ENCODE measurements at places on chromosomes 7 and 10.

- no peak for DNase-seq
Measured at GRCh38 chr7:11623093-11623678, 208.8 kb downstream of the THSD7A start.

DNA sequence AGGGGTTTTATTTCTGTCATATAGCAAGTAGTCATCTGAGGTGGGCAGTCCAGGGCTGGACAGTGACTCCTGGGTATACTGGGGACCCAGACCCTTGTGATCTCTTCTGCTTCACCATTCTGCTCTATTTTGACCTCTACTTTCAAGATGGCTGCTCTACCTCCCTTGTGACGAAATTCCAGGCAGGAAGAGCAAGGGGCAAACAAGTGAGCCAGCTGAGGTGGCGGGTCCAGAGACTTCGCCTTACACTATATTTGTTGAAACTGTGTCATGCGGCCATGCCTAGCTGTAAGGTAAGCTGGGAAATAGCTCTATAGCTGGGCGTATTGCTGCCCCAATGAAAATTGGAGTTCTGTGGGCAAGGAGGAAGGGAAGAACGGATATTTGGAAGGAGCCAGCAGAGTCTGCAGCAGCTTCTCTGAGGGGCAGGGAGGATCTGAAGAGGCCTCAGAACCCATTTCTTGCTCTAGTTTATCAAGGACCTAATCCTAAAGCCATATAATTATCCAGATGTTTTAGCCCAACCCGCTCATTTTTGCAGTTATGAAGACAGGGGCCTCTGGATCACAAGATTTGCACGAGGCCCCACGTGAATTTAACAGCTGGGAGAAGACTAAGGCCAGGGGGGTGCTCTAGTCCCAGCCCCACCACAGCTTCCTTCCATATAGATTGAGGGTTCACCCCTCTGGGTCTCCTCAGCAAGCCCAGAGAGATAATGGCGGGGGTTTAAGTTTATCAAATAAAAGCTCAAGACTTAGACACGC is 7.7 kb upstream of the CPA1 start:
- peak; percentile 47 for DNase-seq

- DNase-seq, result no peak
Measured at GRCh38 chr10:7333961-7334641, 76.7 kb downstream of the SFMBT2 start.

GRCh38 chr7:105978035-105978434 is 15.0 kb downstream of the CDHR3 start:
- DNase-seq, result no peak

GRCh38 chr10:35006836-35007235 is 83.3 kb downstream of the CUL2 start:
- DNase-seq, result peak; percentile 50

- DNase-seq, result no peak
Measured at GRCh38 chr10:101767966-101768790, 7.7 kb downstream of the FGF8 start.

DNA sequence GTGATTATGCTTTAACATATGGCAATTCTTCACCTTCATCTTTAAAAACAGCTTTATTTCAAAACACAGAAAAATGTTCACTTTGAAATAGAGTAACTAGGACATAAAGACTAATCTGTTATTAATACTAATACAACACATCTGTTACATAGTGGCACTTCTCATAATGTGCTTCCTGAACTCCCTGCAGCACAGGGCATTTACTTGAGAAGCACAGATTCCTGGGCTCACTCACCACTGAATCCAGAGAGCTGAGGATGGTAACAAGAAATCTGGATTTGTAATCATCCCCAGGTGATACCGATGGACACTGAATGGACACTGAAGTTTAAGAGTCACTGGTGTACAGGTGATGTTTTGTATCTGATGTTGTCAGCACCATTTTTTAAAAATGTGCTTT is 96.1 kb downstream of the COL28A1 start:
- no peak for DNase-seq

DNA sequence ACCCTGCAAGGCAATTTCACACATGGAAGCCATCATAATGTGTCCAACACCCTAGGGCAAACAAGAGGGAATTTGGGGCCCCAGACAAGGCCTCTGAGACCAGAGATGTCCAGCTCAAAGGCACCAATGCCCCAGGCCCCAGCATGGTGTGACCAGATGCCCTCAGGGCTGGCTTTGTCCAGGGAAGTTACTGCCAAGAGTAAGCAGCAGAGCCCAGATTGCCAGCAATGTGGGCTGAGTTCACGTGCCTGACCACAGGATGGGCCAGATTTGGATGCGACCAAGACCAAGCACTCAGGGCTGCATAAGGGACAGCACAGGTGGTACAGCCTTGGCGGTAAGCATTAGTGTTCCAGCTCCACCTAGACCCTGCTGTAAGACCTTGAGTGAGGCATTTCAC is 12.7 kb downstream of the MYOF start:
- DNase-seq, result no peak

DNA sequence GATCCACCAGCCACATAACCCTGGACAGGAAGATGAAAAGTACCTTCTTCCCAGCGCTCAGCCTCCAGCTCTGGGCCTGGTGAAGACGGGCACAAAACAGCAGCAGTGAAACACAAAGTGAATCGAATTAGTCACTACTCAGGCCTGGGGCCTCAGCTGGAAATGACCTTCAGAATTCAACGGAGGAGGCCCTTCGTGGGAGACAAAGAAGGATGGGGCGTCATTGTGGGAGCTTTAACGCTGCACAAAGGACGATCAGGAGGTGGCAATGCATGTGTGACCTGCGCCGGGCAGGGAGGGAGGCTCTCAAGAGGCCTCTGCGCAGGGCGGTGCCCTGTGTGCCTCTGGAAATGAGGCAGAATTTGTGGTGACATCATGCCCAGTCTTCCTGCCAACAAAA is 161.9 kb downstream of the DNAJB6 start:
- DNase-seq, result no peak

DNA sequence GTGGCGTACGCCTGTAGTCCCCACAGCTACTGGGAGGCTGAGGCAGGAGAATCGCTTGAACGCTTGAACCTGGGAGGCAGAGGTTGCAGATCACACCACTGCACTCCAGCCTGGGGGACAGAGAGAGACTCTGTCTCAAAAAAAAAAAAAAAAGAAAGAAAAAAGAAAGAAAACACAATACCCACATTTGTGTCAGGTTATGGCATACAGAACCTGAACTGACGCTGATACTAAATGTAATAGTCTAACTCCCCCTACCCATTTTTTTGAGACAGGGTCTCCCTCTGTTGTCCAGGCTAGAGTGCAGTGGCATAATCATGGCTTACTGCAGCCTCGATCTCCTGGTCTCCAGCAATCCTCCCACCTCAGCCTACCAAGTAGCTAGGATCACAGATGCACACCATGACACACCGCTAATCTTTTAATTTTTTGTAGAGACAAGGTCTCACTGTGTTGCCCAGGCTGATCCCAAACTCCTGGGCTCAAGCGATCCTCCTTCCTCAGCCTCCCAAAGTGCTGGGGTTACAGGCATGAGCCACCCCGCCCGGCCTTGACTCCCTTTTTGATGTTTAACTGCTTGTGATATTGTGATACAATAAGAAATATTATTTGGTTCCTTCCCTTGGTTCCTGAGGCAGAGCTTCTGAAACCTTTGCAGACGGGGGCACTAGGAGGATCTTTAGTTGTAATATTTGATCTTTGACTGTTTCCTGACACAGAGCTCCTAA is 6.5 kb upstream of the MMD2 start:
- no peak for DNase-seq

DNA sequence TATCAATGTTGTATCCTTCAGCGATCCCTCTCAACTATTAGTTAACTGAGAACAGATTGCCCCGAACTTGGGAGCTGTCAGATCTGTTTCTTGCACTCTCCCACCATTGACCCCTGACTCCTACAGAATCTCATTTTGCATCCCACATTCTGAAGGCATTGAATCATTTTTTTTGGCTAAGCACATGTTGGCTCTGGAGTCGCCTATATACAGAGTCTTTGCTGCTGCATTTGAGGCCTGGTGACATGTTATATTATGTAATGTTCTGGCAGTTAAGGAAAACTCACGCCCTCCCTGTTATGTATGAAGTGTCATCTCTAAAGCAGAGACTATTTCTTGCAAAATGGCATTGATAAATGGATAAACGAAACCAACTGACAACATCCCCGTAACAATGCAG is 159.2 kb upstream of the ITGB1 start:
- no peak for DNase-seq

DNA sequence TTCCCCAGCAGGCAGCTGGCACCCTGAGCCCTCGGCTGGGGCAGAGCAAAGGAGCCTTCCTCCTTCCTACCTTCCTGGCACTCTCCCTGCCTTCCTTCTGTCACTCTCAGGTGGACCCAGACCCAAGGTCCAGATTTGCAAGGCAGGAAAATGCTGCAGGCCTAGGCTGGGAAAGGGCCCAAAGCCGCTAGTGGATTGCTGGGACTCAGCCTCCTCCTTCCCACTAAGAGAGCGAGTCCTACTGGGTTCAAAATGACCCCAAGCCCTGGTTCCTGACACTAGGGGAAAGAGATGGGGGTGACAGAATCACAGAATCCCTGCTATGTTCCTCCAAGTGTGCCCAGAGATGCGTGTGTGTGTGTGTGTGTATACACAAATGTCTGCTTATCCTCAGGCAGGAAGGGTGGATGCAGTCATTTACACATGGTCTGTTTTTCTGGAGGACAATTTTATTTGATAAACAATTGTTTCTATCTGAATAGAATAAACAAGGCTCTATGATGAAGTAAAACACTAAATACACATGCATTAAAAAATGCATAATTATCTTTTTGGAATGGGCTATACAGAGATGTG is 1.3 kb upstream of the PLAU start:
- no peak for DNase-seq

GRCh38 chr10:75176736-75177135 is 33.9 kb upstream of the VDAC2 start:
- DNase-seq, result no peak

GRCh38 chr7:4203626-4204512 is 478.2 kb upstream of the FOXK1 start:
- no peak for DNase-seq

DNA sequence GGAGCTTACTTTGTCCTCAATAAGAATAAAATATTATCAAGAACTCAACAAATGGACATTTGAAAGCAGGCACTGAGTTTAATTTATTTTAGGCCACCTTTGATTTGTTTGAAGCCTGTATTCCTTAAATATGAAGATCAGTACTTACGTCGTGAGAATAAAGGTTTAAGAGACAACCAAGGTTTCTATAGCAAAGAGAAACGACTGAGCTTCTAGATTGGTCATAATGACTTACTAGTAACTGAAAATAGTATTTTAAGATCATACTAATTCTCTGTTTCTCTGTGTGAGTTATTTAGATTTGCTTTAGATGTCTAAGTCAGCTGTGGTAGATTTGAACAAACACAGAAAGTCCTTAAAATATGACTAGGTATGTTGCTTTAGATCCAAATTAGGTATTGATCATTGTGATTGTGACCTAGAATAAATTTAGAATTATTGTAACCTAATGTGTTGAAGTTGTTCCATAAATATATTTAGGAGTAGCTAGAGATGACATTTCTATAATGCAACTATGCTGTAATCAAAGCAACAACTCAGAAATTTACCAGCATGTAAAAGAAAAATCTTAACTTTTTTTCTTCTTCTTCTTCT is 2.4 kb upstream of the GLCCI1 start:
- DNase-seq, result no peak

GRCh38 chr10:32149252-32149955 is 93.2 kb upstream of the KIF5B start:
- peak; percentile 74 for DNase-seq

DNA sequence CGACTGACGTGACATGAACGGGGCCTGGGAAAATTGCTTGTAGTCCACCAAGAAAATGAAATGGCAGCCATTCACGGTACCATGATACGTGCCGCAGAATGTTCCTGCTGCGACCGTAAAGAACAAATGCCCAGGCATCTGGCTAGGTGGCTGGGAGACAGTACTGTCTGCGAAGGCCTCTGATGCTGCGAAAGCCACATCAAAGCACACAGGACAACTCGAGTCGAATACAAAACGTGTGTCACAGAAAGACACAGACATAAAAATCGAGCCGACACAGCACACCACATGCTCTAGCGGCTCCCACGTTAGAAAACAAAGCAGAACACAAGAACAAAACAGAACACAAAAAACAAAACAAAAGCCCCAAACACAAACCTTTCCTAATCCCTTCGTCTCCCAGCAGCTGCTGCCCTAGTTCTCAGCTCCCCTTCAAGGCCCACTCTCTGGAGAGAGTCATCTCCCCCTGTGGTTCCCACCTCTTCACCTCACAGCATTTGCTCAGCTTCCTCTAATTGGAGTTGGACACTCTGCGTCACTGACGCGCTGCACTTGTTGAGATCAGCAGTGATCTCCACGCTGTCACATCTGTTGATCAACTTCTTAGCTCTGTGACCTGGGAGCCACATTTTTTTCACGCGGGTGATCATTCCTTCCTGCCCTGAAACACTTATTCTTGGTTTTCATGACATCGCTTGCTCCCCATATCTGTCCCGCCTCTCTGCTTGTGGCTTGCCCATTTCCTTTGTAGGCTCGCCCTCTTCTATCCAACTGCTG is 112.2 kb downstream of the CLEC2L start:
- DNase-seq, result no peak

GRCh38 chr7:37081436-37081835 is 357.1 kb upstream of the AOAH start:
- peak; percentile 17 for DNase-seq

DNA sequence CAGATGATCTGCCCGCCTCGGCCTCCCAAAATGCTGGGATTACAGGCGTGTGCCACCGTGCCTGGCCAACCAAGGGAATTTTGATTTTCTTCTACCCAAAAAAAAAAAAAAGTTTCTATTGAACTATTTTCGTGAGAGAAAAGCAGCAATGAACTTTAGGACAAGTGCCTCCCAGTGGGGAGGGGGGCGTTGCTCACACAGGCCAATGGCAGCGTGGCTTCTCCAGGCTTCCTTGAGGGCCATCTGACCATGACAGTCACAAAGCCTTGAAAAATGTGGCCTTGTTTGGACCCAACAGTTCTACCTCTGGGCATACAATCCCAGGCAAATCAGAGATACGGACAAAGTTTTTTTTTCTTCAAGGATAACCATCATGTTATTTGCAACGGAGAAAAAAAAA is 56.0 kb downstream of the TNRC18 start:
- DNase-seq, result no peak

- DNase-seq, result no peak
Measured at GRCh38 chr10:129851941-129852640, 112.0 kb downstream of the EBF3 start.

- DNase-seq, result no peak
Measured at GRCh38 chr7:148524479-148525224, 65.9 kb upstream of the C7orf33 start.

GRCh38 chr10:118963341-118963740 is 66.2 kb upstream of the NANOS1 start:
- DNase-seq, result no peak

- DNase-seq, result no peak
Measured at GRCh38 chr10:16799621-16800020, 17.6 kb downstream of the RSU1 start.

Data from fibroblast of skin of scalp (primary cell).